ENCODE measurements at places on chromosomes 13 and 19. TPM values are rescaled to one million over a fixed set of nuclear protein-coding genes. Genes with fewer than 3 reads are reported as not detected.

Gene ELF1
- 124 TPM for total RNA-seq

Gene TMEM145
- total RNA-seq = 1.4 TPM

Gene SOX1
- not detected for total RNA-seq

Gene CLEC11A
- 8.1 TPM for total RNA-seq

Gene ZNF844
- total RNA-seq = 20.1 TPM

Gene NR2C2AP
- 24.1 TPM for total RNA-seq

Gene ZBTB45
- total RNA-seq = 14.9 TPM

Gene FBXO27
- 48.0 TPM for total RNA-seq

Gene HAUS8
- 10.8 TPM for total RNA-seq

Gene UGGT2
- 79.0 TPM for total RNA-seq

Gene MBD3L2
- total RNA-seq = not detected

Gene LSR
- 55.2 TPM for total RNA-seq

Gene SYMPK
- total RNA-seq = 81.1 TPM
